ENCODE measurements at places on chromosomes 3 and 15. TPM values are rescaled to one million over a fixed set of nuclear protein-coding genes. Genes with fewer than 3 reads are reported as not detected.

GRCh38 chr15:74337607-74338211 is 29.7 kb downstream of the CYP11A1 start:
- no peak for DNase-seq

DNA sequence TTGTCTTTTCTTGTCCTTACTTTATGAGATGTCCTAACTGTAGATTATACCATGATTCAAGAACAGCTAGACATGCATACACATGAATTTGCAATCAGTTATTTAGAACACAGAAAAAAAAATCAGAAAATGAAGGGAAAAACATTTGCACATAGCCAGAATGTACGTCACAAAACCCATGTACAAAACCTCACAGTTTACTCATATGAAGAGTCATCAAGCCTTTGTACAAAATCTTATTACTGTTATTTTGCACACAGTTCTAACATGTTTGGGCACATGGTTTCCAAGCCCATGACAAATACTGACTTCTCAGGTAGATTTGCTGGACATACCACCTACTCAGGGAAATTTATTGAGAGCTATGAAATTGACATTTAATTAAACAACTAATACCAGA is 48.2 kb downstream of the MAP3K13 start:
- no peak for DNase-seq

DNA sequence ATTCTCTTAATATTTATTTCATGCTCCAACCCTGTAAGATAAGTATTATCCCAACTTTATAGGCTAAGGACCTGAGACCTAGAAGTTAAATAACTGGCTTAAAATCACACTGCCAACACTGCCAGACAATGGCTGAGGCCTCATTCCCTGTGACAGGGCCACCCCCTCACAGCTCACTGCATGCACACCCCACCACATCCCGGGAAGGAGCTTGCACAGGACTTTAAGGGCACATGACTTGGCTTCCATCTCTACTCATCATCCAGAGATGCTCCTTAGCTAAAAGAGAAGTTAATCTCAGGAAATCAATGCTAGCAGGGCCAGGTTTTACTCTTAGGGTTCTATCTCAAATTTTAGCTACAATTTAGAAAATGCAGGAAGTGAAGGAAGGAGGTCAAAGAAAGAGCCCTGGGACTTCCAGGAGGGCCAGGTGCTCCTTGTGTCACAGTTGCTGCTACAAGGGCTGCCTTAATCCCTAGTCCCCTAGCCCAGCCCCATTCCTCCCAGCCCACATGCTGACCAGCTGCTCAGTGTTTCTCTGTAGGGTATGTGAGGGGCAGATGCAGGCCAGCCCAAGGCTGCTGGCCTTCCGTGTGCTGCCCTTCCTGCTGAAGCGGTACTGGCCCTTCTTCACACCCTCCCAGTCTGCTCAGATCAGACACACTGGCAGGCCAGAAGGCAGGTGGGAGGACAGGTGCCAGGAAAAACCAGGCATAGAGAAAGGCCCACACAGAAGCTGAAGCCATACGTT is 53.5 kb downstream of the WWTR1 start:
- DNase-seq = no peak

DNA sequence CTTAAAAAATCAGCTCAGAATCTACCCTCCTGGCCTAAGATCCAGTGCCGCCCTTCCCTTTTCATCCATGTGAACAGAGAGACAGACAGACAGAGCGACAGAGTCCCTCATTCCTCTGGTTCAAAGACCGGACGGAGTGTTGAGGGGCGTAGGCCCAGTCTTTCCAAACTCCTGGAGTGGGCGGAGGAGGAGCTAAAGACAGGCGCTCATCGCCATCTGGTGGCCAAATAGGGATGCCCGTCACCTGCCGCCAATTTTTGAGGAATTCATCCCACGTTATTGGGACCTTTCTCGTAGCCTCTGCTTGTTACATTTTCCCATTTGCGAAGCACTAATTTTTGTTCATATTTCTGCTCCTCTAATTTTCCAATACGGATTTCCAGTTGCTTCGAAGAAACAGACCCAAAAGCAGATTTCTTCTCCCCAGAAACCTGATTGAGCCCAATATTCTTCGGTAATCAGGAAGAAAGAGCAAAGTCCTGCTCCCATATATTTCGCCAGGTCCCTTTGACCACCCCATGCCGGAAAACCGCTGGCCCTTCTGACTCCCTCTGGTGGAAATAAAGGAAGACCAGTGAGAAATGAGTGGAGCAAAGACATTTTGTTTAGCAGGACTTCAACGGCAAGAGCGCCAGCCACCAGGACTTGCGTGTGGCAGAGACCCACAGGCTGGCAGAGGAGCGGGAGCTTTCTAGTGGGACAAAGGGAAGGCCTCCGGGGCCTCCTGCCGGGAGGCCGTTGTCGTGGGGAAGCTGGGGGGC is 88.0 kb downstream of the LRRK1 start:
- DNase-seq = peak; percentile 80

- peak; percentile 59 for DNase-seq
Measured at GRCh38 chr3:42490243-42490642, 12.2 kb upstream of the VIPR1 start.

GRCh38 chr3:187966096-187966495 is 187.9 kb upstream of the LPP start:
- no peak for DNase-seq

DNA sequence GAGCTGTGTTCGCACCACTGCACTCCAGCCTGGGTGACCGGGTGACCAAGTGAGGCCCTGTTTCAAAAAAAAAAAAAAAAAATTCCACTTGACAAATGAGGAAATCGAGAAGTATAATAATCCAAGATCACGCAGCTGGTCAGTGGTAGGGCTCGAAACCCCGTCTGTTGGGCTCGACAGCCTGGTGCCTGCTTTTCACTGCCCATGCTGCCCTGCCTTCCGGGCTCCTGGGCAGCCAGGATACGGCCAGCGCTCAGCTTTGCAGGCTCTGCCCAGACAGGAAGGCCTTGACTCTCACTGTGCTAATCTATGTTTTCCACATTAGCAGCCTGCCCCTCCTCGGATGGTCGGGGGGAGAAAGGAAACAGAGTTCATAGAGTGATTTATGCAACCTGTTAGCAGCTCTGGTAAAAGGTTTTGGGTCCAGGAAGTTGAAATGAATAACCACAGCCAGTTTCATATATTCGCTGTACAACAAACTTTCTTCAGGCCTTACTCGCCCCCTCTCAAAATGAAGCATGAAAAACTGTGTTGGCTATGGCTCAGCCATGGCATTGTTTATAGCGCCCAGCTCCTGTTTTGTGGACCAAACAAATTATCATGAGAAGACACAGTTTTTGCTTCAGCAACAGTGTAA is 108.8 kb downstream of the XXYLT1 start:
- DNase-seq = peak; percentile 45

DNA sequence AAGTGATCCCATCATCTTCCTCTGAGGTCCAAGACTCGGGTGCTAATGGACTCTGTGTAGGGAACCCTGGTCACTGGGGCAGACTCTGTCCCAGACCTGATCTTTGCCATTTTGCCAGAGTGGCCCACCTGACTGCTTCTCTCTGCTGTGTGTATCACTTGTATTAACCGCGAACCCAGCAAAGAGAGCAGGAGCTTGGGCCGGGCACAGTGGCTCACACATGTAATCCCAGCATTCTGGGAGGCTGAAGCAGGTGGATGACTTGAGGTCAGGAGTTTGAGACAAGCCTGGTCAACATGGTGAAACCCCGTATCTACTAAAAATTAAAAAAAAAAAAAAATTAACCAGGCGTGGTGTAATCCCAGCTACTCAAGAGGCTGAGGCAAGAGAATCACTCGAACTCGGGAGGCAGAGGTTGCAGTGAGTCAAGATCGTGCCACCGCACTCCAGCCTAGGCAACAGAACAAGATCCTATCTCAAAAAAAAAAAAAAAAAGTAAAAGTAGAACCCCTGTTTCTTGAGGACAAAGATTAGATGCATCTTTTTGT is 32.9 kb upstream of the CYP11A1 start:
- no peak for DNase-seq

- no peak for DNase-seq
Measured at GRCh38 chr3:169575381-169575780, 88.1 kb downstream of the MECOM start.

Gene EHHADH
- 19.2 TPM for total RNA-seq

Gene CHRD
- total RNA-seq = 4.6 TPM

GRCh38 chr15:101326462-101327146 is 31.6 kb upstream of the SNRPA1 start:
- DNase-seq = no peak

- no peak for DNase-seq
Measured at GRCh38 chr15:73244333-73244732, 124.4 kb downstream of the HCN4 start.

DNA sequence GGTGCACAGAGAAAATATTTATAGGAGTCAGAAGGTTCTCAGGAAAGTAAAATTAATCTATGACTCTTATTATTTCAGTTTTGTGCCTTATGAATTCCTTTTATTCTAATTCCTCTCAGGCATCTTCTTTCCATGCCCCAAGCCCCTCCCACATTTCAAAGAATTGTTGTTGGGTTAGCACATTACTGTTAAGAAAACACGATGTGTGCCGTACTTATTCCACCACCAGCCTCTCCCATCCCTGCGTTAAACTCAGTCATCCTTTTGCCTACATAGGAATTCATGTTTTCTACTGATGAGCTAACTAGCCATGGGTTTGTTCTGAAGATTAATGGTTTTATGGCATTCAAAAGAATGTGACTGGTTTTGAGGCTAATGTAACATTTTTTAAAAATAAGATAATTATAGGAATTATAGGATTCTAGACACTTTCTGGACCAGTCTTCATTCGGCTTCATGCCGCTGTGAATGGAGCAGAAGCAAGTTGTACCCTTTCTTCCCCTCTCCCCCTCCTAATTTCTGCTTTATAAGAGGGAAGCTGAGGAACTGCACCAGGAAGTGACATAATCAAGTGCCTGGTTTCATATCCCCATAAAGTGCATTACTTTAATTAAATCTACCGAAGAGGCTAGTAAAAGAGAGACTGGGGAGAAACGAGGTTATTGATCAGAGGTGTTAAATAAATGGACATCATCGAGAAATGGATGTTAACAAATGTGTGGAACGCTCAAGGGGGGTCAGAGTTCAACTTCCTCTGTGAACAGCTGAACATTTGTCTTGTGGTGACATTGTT is 12.3 kb upstream of the MB21D2 start:
- no peak for DNase-seq

Gene CD200R1
- 0.87 TPM for total RNA-seq

DNA sequence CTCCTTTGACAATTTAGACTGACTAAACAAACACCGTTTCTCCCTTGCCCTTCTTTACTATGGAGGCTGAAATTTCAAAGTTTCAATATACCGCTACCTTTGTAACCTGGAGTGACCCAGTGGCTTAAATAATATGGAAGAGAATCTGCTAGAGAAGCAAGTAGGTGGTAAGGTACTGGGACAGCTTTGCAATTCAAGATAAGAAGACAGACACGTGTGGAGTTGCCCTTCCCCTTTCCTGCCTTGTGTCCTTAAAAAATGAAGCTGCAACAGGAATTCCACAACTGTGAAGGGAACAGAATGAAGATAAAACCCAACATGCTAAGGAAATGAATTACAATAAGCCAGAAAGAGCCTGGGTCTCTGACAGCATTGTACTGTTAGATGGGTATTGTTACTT is 26.4 kb downstream of the CBLB start:
- no peak for DNase-seq

Gene LINGO1
- total RNA-seq = 1.7 TPM

- no peak for DNase-seq
Measured at GRCh38 chr15:55589287-55589686, 1.1 kb upstream of the PYGO1 start.

DNA sequence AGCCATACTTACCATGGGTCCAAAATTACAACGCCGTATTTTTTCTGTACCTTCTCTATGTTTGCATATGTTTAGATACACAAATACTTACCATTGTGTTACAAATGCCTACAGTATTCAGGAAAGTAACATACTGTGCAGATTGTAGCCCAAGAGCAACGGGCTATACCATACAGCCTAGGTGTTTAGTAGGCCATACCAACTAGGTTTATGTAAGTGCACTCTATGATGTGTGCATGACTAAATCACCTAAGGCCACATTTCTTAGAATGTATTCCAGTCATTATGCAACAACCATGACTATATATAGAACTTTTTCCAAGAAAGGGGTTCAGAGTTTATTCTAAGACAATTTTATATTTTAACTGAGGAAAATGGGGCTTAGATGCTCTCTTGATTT is 411.7 kb downstream of the MAGI1 start:
- no peak for DNase-seq

DNA sequence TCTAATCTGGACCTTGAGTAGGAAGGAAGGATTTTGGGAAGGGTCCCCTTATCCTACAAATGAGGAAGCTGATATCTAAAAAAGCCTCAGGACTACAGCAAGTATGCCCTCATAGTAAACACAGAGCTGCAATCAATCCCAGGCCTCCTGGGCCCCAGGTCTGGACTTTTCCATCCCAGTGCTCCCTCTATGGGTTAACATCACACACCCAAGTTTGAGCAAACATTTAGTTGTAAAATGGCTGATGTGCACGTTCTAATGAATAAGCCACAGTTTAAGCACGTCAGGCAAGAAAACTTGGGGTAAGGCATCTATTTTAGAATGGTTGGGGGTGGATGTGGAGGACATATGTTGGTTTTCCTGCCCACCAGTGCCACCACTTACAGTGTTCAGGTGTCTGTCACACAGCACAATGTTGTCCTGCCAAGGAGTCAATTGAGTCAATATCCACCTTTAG is 44.3 kb upstream of the UBE2E1 start:
- DNase-seq = no peak

GRCh38 chr3:171768281-171768900 is 41.9 kb downstream of the PLD1 start:
- DNase-seq = no peak

Gene VILL
- total RNA-seq = 2.7 TPM

DNA sequence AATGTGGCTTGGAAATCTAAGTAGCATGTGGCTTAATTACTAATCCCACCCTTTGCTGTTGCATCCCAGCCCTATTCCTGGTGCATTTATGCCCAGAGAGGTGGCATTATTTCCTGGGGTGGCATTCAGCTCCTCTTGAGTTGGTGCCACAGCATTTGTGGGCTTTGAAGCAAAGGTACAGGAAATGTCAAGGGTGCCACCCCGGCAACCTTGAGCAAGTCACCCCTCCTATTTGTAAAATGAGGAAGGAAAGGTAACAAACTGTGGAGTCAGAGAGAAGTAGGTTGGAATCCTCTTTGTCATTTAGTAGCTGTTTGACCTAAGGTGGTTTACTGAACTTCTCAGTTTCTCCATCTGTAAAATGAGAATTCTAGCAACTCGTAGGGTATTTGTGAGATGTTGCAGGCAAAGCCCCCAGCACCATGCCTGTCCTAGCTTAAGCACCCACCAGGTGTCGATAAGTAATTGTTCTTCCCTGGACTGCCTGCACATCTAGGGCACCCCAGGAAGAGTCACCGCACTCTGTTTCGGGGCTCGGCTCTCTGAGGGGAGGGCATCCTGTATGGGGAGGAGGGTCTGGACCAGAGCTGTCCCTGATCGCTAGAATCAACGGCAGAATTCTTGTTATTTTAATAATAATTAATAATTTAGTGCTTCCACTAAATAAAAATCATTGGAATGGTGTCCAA is 17.1 kb downstream of the ISG20 start:
- DNase-seq = no peak

Gene SPG11
- 40.9 TPM for total RNA-seq

DNA sequence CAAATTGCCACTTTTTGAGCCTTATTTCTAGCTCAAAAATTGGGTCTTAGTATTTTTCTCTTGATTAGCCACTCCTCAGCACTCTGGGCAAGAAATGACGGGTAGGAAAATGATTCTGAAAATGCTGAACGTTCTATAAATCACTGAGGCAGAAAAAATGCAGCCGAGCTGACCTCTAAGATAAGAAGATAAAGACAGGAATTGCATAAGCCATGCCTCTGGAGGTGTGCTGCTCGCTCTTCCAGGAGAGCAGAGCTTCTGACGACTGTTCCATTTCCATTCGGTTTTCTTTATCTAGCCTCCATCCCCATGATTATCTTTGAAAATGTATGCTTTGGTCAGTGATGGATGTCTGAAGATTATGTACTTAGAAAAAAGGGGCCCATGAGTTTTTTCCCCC is 558.8 kb upstream of the ADAMTS9 start:
- no peak for DNase-seq

Measured in left ventricle myocardium superior (tissue), 1 donor.